Muscle of back (tissue), 13 donors: ENCODE measurements at places on chromosomes 1 and 21.

- DNase-seq, result no peak
These were observed 131.6 kb upstream of the POU3F1 start for GRCh38 chr1:38178216-38178615.

DNA sequence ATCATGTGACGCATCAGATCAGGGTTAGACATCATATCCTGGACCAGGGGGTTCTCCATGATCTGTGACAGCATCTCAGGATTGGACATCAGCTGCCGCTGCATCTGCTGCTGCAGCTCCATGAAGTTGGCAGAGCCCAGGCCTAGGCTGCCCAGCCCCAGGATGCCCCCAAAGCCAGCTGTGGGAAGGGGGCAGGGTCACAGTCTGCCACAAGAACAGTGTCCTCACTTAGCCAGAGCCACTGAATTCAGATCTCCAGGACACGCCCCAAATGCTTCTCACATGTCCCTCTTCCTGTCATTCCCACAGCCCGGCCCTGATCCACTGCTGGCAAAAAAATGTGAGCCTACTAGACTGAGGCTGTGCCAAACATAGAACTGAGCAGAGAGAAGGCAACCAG is 3.2 kb downstream of the UBQLN4 start:
- peak; percentile 56 for DNase-seq

DNA sequence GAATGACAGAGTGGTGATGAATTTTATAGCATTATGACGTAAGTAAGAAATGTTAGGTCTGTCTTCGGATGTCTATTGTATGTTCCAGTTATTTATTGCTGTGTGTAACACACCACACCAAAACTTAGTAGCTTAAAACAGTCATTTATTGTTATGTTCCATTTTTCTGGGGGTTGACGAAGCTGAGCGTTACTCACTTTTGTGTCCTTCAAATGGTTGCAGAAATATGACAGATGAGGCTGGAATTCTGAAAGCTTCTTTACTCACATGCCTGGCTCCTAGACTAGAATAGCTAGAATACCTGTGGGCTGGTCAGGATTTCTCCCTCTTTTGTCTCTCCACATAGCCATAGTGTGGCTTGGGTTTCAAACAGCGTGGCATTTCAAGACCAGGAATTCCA is 62.1 kb upstream of the S1PR1 start:
- peak; percentile 93 for DNase-seq

DNA sequence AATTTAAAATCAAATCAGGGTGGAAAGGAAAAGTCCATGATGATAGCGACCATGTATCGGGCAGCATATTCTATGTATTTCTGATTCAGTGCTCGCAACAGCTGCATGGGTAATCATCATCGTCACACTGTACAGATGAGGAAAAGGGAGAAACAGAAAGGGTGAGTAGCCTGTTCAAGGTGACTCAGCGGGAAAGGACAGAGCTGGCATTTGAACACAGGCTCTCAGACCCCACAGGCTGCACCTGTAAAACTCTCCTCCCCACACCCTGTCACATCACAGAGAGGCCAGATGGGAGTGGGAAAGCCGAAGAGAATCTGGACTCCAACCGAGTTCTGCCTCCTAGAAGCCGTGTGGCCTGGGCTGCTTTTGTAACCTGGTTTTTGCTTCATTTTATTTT is 14.0 kb downstream of the RUNX1 start:
- DNase-seq, result no peak

- DNase-seq, result no peak
These were observed 400 bp upstream of the COG2 start for GRCh38 chr1:230641900-230642262.

- DNase-seq, result no peak
These were observed 65.3 kb downstream of the KLHDC7A start for GRCh38 chr1:18546026-18546425.

DNA sequence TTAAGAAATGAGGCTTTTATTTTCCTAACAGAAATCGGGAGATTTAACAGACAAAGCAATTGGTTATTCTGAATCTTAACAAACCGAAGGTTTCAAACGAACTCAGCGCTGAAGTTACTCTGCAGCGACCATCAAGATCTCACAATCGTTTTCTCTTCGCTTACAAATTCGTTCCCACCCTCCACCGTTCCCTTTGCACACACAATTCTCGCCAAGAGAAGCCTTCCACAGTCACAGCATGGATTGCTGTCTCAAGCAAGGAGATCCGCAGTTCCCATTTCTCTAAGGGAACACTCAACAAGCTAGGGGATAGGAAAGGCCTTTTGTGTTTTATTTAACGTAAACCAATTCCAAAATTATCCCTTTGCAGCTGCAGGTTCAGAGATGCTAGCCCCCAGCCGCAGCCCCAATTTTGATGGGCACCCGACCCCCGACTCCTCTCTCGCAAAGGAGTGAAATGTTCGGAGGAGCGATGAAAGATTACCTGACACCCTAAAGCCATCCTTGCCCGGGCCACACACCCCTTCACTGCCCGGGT is 755 bp downstream of the FBXO42 start:
- DNase-seq, result peak; percentile 46

DNA sequence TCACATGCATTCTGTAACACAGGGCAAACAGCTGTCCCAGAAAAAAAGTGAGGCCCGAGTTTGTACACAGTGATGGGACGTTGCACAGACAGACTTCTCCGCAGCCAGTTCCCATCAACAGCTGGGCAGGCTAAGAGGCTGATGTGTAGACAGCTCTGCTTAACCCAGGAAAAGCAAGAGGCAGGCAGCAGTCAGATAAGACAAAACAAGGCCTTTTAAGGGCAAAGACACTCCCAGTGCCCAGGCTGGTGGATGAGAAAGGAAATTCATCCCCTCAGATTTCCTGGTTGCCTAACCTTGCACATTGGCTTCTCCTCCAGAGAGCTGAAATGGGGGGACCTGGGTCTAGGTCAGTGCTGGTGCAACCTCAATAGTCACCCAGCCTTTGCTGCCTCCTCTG is 17.2 kb upstream of the PHLDA3 start:
- DNase-seq, result no peak

DNA sequence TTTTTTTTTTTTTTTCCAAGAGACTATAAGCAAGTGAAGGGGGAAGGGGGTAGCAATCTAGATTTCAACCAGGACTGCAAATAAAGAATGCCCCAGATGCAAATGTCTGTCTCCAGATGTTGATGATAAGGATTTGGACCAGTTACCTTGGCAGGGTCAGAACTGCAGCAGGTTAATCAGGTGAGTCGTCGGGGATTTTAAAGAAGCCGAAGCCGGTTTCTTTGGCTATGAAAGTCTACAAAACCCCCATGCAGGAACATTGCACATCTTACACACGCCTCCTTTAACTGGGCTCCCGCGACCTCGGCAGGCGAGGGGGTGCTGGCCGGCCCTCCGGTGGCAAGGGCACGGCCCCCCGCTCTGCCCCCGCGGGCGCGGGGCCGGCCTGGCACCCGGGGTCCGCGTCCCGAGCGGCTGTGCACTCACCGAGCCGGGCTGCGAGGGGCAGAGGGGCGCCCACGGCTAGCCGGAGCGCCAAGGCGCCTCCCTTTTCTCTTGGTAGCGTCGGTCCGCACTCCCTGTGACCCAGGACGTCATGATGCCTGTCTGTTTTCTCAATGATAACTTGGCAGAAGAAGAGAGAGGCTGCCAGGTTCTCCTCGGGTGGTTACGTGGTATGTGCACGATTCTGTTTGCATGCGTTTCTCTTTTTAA is 366.3 kb upstream of the ESRRG start:
- peak; percentile 65 for DNase-seq
